Activated CD4-positive, alpha-beta memory T cell treated with anti-CD3 and anti-CD28 coated beads, Interleukin-2, amount 10 ng/mL, durations not matched to agents 7 days and 5 days (primary cell): ENCODE measurements at places on chromosomes 1 and 21. TPM values are rescaled to one million over a fixed set of nuclear protein-coding genes. Genes with fewer than 3 reads are reported as not detected.

DNA sequence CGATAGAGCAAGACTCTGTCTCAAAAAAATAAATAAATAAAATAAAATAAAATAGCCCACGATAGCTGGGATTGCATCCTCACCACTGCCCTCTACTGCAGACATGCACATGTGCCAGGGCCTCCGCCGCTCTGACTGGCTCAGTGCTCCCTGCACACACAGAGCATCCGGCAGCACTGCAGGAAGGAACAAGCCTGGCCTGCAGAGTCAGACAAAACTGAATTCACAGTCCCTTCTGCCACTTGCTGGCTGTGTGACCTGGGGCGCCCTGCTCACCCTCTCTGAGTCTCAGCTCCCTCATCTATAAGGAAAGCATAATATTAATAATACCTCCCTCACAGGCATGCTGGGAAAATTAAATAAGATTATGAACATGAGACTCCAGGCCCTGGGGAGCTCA is 35.4 kb downstream of the CSMD2 start:
- H3K4me1 ChIP-seq: no peaks in the 10 kb centered on the region
- no peak overlapping the region for H3K4me3 ChIP-seq
- H3K27ac ChIP-seq: no peak overlapping the region
- no peaks in the 10 kb centered on the region for H3K36me3 ChIP-seq
- no peak for DNase-seq

Gene SPATA45
- total RNA-seq: not detected

GRCh38 chr1:228323401-228323800 is 83.2 kb downstream of the TRIM11 start:
- no peak overlapping the region for H3K27ac ChIP-seq
- no peak for DNase-seq
- H3K4me3 ChIP-seq: no peak overlapping the region
- no peaks in the 10 kb centered on the region for H3K27me3 ChIP-seq
- H3K4me1 ChIP-seq: no peaks in the 10 kb centered on the region
- no peaks in the 10 kb centered on the region for H3K36me3 ChIP-seq

DNA sequence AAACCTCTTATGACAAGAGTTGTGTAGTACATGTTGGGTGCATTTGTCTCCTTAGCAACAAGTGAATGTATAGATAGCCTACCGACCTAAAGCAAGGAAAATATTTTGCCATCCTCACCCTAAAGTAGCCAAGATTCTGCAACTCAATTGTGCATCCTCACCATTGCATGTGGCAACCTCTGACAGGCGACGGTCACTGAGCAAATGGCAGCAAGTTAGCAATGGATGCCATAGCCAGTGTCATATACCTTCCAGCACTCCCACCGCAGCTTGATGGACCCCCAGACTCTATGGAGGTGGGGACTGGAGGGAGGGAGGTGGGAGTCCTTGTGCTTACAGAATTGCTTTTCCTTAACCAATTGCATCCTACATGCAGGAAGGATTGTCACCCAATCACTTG is 17.0 kb downstream of the PROX1 start:
- H3K27me3 ChIP-seq: peaks cover 1% of the 10 kb centered on the region
- DNase-seq: no peak
- H3K27ac ChIP-seq: no peak overlapping the region
- H3K4me3 ChIP-seq: no peak overlapping the region

Gene S100A12
- total RNA-seq: not detected

DNA sequence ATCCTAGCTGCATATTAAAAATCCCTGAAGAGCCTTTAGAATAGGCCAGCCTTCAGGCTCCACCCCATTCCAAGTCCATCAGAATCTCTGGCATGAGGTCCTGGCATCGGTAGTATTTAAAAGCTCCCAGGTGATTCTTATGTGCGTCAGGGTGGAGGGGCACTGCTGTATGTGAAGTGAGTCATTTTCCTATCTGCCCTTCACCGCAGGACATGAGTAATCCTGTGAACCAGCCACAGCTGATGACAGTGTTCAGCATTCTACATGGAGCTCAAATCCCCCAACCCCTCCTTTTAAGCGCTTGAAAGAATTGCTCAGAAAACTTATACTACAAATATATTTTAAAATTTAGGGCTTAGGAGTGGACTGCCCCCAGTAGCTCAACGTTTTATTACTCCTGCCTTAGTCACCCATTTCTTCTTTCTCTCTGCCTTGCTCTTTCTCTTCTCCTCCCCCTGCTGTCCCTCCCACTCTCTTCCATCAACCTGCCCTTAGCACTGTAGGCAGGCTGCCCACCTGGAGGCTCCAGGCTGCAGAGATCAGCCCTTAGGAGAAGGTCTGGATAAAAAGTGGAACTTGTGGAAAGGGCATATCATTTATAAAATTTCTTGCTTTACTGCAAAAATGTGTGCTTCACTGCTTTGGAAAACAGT is 73.8 kb upstream of the ZNF281 start:
- no peaks in the 10 kb centered on the region for H3K36me3 ChIP-seq
- peak overlapping the region; percentile 0 for H3K4me3 ChIP-seq
- no peak overlapping the region for H3K27ac ChIP-seq
- H3K27me3 ChIP-seq: peaks cover 34% of the 10 kb centered on the region
- peaks cover 28% of the 10 kb centered on the region for H3K4me1 ChIP-seq

- no peak overlapping the region for H3K4me3 ChIP-seq
- H3K27me3 ChIP-seq: peaks cover 5% of the 10 kb centered on the region
- H3K36me3 ChIP-seq: no peaks in the 10 kb centered on the region
- H3K4me1 ChIP-seq: no peaks in the 10 kb centered on the region
- no peak for DNase-seq
Measured at GRCh38 chr1:208654241-208654640, 410.1 kb upstream of the PLXNA2 start.

Gene PLA2G2F
- not detected for total RNA-seq

Gene SLC1A7
- total RNA-seq: not detected

GRCh38 chr1:36177589-36178431 is 21.9 kb downstream of the MAP7D1 start:
- H3K27ac ChIP-seq: no peak overlapping the region
- no peak overlapping the region for H3K4me3 ChIP-seq
- no peak for DNase-seq
- no peaks in the 10 kb centered on the region for H3K27me3 ChIP-seq

Gene NUDT4B
- 1.1 TPM for total RNA-seq

DNA sequence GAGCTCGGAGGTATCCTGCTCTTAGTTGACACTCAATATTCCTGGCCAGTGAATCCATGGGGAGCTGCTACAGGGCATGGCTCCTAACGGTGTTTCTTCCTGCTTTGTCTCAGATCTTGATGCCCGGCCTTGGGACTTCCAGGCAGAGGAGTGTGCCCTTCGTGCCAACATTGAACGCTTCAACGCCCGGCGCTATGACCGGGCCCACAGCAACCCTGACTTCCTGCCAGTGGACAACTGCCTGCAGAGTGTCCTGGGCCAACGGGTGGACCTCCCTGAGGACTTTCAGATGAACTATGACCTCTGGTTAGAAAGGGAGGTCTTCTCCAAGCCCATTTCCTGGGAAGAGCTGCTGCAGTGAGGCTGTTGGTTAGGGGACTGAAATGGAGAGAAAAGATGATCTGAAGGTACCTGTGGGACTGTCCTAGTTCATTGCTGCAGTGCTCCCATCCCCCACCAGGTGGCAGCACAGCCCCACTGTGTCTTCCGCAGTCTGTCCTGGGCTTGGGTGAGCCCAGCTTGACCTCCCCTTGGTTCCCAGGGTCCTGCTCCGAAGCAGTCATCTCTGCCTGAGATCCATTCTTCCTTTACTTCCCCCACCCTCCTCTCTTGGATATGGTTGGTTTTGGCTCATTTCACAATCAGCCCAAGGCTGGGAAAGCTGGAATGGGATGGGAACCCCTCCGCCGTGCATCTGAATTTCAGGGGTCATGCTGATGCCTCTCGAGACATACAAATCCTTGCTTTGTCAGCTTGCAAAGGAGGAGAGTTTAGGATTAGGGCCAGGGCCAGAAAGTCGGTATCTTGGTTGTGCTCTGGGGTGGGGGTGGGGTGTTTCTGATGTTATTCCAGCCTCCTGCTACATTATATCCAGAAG is 16.7 kb downstream of the ALX3 start:
- no peak overlapping the region for H3K27ac ChIP-seq
- peaks cover 58% of the 10 kb centered on the region for H3K36me3 ChIP-seq
- no peaks in the 10 kb centered on the region for H3K4me1 ChIP-seq

DNA sequence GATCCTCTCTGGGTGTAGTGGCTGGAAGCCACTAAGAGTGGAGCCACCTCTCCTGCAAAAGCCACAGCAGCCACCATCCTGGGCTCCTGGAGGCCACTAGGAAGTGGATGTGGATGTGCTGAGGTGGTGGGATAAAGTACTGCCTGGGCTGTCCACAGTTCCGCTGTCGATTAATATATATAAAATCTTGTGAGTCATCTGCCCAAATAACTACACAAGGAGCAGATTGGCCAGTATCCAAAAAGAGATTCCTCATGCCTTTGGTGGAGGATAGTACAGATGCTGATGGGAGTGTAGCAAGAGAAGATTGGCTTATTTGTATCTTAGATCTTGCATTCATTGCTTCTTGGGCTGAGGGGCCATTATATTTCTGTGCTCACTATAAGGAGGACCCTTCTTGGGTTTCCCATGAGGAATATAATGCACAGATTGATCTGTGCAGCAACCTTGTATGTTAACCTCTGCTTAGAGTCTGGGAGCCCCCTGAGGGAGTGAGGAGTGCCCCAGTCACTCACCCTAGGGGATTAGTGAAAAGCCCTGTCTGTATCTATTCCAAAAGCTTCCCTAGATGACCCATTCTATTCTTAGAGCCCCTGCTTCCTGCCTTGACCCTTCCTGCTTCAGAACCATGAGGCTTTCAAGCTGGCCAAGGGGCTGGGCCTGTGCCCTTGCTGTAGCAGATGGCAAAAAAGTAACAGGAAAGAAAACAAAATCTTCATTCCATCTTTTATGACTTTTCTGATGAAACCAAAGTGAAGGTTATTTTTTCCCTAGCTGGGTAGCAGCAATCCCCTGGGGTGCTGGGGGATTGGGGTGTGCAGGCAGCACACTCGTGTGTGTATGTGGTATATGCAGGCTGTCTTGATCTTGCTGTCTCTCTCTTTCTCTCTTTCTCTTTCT is 31.7 kb downstream of the RCSD1 start:
- H3K27ac ChIP-seq: peak overlapping the region; percentile 42
- H3K4me3 ChIP-seq: no peak overlapping the region
- peaks cover 82% of the 10 kb centered on the region for H3K36me3 ChIP-seq
- no peak for DNase-seq
- no peaks in the 10 kb centered on the region for H3K27me3 ChIP-seq
- H3K4me1 ChIP-seq: peaks cover 53% of the 10 kb centered on the region

DNA sequence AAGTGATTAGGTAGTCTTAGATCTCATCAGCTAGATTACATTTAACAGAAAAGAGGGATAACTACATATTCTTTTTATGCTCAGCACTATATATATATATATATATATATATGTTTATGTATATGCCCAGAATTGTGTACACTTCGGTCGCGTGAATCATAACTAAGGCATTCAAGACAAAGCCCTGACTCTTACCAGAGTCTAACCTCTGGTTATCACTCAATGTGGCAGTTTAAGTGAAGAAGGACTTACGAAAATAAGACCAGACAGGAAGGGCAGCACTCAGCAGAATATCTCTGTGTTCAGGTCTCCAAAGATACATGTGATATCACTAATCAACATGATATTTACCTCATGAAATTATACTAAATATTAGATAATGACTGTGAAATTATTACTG is 1326.7 kb downstream of the MRPL39 start:
- H3K27me3 ChIP-seq: no peaks in the 10 kb centered on the region
- H3K27ac ChIP-seq: no peak overlapping the region
- no peaks in the 10 kb centered on the region for H3K36me3 ChIP-seq
- H3K4me3 ChIP-seq: no peak overlapping the region
- DNase-seq: no peak
- no peaks in the 10 kb centered on the region for H3K4me1 ChIP-seq

Gene ATAD3C
- 1.4 TPM for total RNA-seq

DNA sequence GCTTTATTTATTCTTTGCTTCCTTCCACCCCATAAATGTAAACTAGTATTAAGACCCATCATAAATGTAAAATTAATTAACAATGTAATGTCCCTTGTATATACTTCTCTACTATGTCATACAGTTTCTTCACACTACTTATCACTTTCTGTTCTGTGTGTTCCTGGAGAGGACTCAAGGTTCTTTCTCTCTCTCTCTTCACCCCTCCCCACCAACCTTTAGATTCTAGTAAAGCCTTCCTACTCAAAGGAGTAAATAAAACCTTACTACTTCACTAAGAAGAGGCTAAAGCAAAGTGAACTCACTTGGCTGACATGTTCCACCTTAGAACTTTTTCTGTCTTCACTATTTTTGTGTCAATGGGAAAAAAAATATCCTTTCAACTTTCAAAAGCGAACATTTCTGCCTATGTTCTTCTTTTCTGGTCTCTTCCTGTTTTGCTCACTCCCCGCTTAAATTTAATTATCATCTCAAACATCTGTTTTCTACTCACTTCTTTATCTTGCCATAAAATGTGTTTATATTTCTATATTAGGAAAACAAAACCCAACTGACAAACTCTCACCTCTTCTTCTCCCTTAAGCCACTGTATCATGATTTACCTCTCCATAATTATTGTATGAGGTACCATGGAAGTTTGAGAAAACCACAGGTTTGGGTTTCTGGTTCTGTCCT is 260.3 kb downstream of the DPYD start:
- H3K27me3 ChIP-seq: no peaks in the 10 kb centered on the region
- no peak overlapping the region for H3K27ac ChIP-seq
- H3K4me3 ChIP-seq: no peak overlapping the region
- no peaks in the 10 kb centered on the region for H3K36me3 ChIP-seq
- no peak for DNase-seq

DNA sequence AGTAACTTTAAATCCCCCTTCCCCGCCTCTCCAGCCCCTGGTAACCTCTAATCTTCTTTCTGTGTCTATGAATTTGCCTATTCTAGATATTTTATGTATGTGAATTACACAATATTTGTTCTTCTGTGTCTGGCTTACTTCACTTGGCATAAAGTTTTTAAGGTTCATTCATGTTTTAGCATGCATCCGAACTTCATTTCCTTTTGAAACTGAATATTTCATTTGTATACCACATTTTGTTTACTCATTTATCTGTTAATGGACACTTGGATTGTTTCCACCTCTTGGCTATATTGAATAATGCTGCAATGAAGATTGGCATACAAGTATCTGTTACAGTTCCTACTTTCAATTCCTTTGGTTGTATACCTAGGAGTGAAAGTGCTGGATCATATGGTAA is 205.3 kb downstream of the TM2D1 start:
- H3K4me3 ChIP-seq: no peak overlapping the region
- H3K27ac ChIP-seq: no peak overlapping the region
- H3K4me1 ChIP-seq: no peaks in the 10 kb centered on the region
- no peaks in the 10 kb centered on the region for H3K36me3 ChIP-seq
- no peak for DNase-seq

DNA sequence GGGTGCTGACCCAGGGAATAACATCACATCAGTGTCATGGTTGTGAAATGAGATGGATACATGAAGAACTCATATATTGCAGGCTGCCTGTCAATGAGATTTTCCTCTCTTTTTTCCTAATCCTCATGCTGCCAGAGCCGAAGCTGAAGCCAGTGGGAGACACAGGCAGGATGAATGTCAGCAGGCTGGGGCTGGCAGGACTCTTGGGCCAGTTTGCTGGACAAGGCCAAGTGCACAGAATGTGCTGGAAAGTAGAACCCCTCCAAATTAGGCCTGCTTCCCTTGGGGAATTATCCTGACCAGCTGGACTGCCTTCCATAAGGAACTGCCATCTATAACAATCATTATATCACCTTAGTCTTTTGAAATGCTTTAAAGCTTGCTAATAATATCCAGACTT is 31.4 kb downstream of the SLC44A3 start:
- H3K27ac ChIP-seq: no peak overlapping the region
- no peak overlapping the region for H3K4me3 ChIP-seq
- no peaks in the 10 kb centered on the region for H3K36me3 ChIP-seq
- peaks cover 3% of the 10 kb centered on the region for H3K27me3 ChIP-seq
- no peak for DNase-seq

Gene OR6K3
- not detected for total RNA-seq

GRCh38 chr1:88768816-88769215 is 84.7 kb downstream of the PKN2 start:
- DNase-seq: no peak
- H3K27ac ChIP-seq: no peak overlapping the region
- peaks cover 6% of the 10 kb centered on the region for H3K4me1 ChIP-seq
- H3K4me3 ChIP-seq: no peak overlapping the region

Gene KRTAP19-8
- total RNA-seq: not detected
